Activated naive CD4-positive, alpha-beta T cell treated with anti-CD3 and anti-CD28 coated beads for 36 hours (primary cell): ENCODE measurements at places on chromosomes 3 and 15.

- DNase-seq, result no peak
Observed at GRCh38 chr15:77342807-77343206, 77.1 kb downstream of the PEAK1 start.

DNA sequence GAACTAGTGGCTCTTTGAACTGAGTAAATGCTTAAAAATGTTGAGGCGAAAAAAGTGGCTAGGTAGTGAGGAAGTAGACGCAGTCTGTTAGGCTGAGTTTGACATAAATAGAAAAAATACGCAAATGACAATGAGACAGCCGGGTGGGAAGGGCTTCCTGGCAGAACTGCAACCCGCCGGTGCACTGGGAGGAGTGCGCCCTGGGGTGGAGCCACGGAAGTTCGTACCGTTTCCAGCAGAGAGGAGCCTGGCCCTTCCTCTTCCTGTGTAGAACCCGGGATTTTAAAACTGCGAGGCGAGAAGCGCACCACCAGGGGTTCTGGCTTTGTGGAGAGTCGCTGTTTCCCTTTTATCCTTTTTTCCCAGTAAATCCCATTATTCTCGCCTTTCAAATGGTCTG is 602.6 kb downstream of the PYDC2 start:
- DNase-seq, result no peak

DNA sequence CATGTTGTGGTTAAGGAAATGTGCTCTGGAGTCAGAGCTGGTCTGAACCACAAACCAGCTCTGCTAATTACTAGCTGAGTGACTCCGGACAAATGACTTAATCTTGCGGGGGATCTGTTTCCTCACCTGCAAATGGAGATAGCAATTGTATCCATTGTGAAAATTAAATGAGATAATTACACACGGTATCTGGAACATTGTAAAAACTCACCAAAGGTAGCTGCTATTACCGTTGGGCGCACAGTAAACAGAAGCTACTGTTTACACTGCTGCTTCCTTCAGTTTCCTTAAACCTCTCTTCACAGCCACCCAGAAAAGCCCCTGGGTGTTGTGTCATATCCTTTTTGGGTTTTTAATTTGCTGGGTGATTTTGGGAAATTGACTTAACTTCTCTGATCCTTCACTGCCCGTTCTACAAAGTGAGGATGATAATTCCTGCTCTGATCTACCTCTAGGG is 107.8 kb downstream of the MEGF11 start:
- DNase-seq, result no peak

DNA sequence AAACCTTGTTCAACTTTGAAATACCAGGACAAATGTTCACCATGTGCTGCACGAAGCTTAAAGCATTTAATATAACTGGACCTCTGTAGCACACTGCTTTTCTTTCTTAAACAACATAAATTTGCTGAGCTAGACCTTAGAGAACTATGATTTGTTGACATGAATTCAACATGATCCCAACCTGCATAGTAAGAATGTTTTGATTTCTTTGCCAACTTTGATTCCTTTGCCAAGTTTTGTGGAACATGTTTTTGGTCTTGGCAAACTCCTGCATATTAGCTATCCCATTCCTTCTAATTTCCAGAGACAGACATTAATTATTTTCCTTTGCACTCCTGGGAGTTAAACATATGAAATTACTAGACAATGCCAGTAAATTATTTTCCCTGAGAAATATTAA is 197.2 kb upstream of the RBMS3 start:
- DNase-seq, result no peak

- peak; percentile 19 for DNase-seq
Observed at GRCh38 chr3:129398803-129399144, 29.7 kb downstream of the EFCAB12 start.

DNA sequence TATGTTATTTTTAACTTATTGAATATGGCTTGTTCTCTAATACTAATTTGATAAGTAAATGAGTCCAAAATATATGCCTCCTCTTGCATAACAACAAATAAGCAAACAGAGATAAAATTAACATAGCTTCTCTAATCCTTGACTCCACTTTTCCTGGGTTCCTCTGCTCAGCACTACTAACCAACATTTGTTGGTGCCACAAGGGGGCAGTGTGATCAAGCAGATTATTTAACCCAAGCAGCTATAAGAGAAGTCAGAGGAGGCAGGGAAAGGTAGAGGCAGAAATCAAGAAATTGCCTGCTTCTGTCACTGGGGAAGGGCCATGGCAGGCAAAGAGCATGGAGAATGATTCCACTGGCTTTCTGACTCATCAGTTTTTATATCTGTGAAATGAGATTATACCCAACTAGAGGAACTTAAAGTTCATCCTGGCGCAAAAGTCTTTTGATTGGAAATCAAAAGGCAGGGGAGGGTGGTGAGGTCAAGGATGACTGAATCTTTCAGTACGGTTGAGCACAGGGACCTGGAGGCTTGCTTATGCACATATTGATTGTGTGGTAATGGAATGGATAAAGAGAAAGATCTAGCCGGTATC is 152.2 kb downstream of the IGSF11 start:
- DNase-seq, result peak; percentile 85
